ENCODE measurements at places on chromosomes 5 and 9.
A peak's percentile ranks its signal among the peaks of the same experiment; 100 is the strongest.

- DNase-seq: no peak
Observed at GRCh38 chr9:591292-591691, 250.2 kb upstream of the DMRT1 start.

DNA sequence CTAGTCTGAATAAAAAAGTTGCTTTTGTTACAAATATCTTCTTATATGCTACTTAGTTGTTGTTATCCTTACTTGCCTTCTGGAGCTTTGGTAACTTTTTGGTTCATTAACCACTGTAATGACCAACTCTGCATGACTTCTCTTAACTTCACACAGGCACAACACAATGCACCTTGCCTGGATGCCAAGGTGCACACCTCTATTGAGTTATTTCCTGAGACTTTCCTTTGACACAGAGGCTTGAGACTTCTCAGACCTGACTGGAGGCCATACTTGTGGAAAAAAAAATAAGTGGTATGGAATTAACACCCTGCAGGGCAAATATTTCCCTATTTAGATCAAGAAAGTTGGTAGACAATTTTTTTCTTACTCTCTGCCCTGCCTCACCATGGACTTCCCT lies 1925.6 kb downstream of the EFNA5 start:
- DNase-seq: no peak

- no peak for DNase-seq
Observed at GRCh38 chr5:96563816-96564215, 98.4 kb upstream of the CAST start.

DNA sequence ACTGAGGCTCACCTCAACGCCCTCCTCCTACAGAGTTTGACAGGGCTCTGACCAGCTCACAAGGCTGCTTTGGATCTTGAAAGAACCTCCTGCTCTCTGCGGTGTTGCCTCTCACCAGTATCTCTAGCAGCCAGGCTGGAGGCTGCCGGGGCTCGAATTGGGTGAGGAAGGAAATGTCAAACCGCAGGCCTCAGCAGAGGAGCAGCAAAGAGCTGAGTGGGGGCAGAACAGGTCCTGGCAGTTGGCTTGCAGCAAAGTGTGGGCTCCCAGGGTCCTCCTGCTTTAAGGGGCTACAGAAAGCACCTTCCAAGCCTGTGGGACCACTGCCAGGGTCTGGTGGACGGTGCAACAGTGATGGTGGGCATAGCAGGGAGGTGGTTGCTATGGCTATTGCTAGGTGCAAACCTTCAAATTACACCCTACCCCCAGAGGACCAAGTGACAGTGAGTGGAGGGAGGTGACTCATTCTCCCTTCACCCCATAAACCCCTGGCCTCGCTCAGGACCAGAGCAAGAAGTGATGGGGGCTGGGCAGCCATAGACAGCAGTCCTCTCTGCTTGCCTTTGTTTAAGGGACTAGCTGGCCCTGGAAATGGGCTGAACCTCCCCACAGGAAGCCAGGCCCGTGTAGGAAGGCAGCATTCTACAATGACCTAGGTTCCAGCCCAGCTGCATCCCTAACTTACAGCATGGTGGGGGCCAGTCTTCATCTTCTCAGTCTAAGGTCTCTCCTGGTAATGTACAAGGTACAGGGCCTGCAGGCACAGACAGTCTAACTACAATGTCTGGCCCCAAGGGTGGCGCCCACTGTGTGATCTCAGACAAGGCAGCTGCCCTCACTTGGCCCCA lies 18.7 kb downstream of the LCP2 start:
- DNase-seq: peak; percentile 82

GRCh38 chr5:146595088-146595487 lies 79.1 kb upstream of the GPR151 start:
- DNase-seq: no peak

- no peak for DNase-seq
Observed at GRCh38 chr5:16935231-16936149, 598 bp downstream of the MYO10 start.

DNA sequence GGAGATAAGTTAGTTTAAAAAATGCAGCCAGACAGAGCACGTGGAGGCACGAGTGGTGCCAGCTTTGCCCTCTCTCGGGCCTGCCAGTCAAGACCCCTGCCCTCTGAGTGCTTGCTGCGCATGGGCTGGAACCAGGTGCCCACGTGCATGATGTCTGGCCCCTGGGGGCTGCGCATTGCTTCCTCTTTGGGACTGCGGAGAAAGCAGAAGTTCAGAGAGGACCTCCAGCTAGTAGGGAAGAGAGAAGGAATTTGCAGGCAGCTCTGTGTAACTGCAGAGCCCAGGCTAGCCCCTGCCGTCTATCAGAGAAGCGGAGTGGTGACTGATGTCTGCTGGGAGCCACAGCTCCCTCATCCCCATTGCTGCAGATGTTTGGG lies 9.7 kb upstream of the RNU6ATAC start:
- DNase-seq: no peak

GRCh38 chr9:21281275-21281674 lies 23.8 kb downstream of the IFNA5 start:
- no peak for DNase-seq

- DNase-seq: peak; percentile 77
Observed at GRCh38 chr9:114382699-114383520, 4.9 kb downstream of the AKNA start.

DNA sequence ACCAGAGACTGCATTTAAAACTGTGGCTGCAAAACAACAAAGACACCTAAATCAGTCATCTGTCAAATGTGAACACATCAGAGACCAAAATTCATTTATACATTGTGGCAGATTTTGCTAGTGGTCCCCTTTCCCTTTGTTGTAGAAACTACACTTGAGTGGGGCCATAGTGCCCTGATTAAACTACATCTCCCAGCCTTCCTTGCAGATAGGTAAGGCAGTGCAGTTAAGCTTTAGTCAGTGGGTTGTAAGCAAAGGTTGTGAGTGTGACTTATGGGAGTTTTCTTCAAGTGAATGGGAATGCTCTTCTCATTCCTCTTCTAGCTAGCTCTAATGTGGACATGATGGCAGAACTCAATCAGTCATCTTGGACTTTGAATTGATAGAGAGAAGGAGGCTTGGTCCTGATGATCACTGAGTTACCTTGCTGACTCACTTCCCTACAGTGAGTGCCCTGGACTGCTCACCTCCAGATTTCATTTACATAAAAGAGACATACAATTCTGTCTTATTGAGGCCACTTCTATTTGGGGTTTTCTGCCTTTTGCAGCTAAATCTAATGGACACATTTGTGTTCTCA lies 35.2 kb upstream of the SPARC start:
- no peak for DNase-seq

- DNase-seq: no peak
Observed at GRCh38 chr5:111779260-111779921, 22.4 kb upstream of the NREP start.

- DNase-seq: no peak
Observed at GRCh38 chr5:72459089-72459661, 48.0 kb downstream of the ZNF366 start.

- DNase-seq: no peak
Observed at GRCh38 chr5:145629047-145629446, 206.1 kb downstream of the PRELID2 start.

DNA sequence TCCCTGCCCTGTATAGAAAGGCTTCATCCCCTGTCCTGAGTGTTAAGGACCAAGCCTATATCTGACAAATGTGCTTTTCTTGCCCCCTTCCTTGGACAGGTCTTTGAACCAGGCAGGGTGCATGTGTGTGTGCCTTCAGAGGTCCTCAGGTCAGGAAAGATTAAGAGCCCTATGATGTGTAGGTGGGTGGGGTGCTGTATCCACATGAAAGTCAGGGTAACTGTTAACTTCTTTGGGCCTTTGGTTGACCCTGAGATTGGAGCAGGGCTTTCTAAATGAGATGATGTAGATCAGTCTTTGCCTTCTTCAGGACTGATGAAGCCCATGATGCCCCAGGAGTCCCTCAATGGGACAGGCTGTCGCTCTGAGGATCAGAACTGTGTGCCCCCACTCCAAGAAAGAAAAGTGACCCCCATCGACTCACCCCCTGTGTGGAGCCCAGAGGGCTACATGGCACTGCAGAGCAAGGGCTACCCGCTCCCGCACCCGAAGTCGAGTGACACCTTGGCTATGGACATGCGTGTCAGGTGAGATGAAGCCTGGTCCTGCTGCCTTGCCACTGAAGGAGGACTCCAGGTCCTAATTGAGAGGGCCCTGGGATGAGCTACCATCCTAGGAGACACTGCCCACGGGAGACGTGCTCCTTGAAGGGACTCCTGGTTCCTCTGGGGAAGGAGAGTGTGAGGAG lies 29.4 kb upstream of the POMT1 start:
- no peak for DNase-seq

DNA sequence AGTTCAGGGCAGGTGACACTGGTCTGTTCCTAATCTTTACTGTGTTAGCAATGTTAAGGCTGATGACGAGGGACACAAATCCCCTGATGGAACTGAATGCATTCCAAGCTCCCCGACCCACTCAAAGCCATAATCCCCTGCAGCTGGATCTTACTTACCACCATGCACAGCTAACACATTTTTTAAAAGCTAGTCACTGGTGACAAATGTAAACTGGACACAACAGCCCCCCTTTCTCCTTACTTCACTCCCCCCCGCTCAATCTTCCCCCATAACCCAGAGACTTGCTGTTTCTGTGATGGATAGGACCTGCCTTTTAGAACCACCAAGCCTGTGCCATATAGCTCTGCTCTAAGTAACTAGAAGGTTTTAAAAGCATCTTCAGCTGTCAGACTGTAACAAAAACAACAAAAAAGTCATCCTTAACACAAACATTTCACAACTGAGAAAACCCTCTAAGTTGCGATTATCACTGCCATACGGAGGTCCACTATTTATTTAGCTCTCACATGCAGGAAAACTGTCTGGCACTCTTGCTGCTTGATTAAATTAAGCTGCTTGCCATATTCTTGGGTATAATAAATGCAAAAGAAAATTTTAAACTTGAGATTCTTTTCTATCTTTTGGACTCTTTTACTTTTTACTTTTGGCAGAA lies 44.4 kb downstream of the BNC2 start:
- no peak for DNase-seq

GRCh38 chr9:109411798-109412352 lies 86.2 kb downstream of the PTPN3 start:
- DNase-seq: no peak

DNA sequence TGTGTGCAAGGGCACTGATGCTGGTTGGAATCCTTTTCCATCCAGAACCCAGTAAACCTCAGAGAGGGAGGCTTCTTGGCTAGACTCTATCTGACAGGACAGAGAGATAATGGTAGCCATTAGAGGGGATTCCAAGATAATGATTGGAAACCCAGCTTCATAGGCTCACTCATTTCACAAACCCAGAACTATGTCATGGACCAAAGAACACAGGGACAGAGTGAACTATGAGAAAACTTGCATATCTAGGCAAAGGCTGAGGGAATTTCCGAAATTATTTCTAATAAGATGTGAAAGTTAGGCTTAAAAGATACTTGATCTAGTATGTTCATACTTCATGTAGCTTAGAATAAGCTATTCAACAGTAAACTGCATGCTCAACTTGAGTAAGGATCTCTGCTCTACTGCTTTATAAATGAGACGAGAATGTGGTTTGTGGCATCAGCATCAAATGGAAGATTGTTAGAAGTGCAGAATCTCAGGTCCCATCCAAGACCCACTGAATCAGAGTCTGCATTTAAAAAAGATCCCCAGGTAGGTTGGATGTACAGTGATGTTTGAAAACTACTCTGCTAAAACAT lies 261.4 kb downstream of the DMRT2 start:
- no peak for DNase-seq

DNA sequence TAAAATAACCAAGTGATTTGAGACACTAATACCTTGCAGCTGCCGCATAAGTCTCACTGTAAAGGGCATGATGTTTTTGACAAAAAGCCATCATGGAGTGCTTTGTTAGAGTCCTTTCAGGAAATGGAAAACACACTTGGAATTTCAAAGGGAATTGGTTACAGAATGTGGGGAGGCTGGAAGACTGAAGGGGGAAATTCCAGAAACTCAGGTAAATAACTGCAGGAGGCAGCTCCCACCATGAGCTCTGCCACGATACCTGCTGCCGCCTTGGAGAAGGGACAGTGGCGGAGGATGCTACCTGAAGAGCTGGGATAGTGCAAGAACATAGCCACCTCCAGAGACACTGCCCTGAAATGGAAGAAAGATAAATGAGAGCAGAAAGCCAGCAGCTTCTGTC lies 66.9 kb downstream of the PRKACG start:
- DNase-seq: no peak

- DNase-seq: no peak
Observed at GRCh38 chr5:34923694-34924461, 5.5 kb upstream of the DNAJC21 start.

DNA sequence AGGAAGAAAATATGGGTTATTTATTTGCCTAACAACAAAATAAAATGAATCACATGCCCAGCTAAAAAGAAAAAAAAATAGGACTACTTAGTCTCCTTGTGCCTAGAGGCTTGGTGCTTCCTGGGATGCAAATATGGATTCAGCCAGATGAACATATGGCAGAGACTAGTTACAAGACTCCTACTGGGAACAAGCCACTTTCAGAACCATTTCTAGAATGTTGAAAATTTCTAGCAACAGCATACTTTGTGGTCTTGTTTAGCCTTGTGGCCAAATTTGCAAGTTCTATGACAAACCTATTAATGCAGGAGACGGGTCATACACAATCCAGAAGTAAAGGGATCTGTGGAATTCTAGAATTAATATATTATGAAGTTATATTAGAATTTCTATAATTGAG lies 198.7 kb downstream of the CHSY3 start:
- DNase-seq: no peak

GRCh38 chr9:114284316-114285060 lies 38.4 kb upstream of the ORM1 start:
- no peak for DNase-seq

- no peak for DNase-seq
Observed at GRCh38 chr5:56759521-56760216, 55.7 kb upstream of the MAP3K1 start.

GRCh38 chr9:120336021-120336752 lies 243.8 kb downstream of the CDK5RAP2 start:
- DNase-seq: no peak

DNA sequence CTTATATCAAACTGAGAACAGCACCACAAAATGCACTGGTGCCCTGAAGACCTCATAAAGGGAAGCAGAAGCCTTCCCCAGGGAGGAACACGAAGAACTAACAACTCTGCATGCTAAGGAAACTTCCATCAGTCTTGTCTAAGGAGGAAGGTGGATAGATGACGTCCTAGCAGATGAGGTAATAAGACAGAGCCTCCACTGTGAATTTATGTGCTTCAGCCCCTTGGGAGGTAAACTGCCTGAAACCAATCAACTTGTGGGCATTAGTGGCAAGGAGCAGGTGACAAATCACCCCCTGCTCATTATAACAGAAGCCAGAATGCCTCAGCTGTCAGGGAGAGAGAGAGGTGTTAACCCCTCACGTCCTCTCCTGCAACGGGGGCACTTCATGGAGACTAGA lies 48.9 kb upstream of the SPIN1 start:
- no peak for DNase-seq

GRCh38 chr5:150517272-150518152 lies 9.6 kb downstream of the NDST1 start:
- DNase-seq: no peak

DNA sequence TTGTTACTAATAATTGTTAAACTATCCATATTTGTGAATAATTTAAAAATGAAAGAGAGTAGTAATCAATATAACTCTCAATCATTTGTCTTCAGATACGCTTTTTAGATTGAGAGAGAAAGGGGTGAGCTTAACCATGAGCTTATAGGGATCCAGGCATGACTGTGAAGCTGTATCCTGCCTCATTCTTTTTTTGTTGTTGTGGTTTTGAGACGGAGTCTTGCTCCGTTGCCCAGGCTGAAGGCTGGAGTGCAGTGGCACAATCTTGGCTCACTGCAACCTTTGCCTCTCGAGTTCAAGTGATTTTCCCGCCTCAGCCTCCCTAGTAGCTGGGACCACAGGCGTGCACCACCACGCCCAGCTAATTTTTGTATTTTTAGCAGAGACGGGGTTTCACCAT lies 44.0 kb downstream of the NIPAL4 start:
- DNase-seq: no peak

- no peak for DNase-seq
Observed at GRCh38 chr5:218457-219291, 554 bp downstream of the SDHA start.

Data from effector CD4-positive, alpha-beta T cell (primary cell).